ENCODE measurements at places on chromosomes 7 and 10.

DNA sequence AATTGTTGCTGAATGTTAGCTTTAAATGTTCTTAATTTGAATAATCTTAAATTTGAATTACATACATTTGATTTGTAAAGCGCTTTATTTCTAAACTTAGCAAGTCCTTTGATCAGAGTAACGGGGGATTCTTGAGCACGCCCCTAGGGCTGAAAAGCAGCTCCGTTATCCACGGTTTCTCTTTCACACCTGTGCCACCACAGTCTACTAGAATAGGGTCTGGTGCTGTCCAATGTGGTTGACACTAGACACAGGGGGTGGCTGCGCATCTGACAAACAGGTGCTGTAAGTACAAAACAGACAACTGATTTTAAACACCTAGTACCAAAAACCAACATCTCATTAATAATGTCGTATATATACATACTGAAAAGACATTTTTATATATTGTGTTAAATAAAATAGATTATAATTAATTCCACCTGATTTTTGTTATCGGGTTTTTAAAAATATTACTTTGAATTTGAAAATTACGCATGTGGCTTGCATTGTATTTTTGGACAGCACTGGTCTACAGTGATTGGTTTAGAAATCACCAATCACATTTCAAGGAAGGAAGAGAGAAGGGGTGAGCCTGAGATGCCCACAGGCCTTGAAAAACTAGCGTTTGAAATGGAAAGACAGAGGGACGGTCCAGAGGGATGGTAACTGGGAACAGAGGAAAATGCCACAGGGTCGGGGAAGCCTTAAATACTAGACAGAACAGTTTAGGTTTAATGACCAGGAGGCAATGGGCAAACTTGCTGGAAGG lies 7.3 kb downstream of the SEPHS1 start:
- DNase-seq, result no peak

GRCh38 chr7:50798126-50798525 lies 15.4 kb upstream of the GRB10 start:
- no peak for DNase-seq

DNA sequence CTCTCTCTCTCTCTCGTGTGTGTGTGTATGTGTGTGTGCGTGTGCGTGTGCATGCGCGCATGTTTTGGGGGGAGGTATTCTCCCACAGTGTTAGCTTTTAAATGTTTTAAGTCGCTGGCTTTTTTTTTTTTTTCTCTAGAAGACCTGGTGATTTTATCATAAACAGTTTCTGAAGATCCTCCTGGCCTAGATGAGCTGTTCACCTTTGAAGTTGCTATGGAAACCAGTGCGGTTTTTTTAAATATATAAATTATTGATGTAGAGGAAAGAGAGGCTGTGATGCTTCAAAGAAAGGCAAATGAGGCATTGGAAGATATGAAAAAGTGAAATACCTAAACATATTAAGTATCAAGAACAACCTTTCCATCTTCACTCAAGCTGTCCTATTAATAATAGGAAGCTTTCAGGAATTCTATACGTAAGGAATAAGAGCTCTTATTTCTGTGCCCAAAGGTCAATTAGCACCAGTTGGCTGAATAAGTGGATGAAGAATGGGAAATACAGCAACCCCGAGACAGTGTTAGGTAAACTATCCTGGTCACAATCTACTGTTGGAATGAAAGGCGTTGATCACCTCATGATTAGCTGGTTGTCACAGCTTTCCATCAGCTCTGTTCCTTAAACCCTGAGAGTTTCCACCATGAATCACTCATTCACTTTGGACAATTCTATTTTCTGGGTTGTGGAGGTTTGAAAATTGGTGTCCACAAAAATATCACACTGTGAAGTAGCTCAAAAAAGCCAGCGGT lies 66.5 kb upstream of the SLC35G1 start:
- no peak for DNase-seq

GRCh38 chr10:119655566-119656001 lies 4.4 kb downstream of the BAG3 start:
- DNase-seq, result no peak

DNA sequence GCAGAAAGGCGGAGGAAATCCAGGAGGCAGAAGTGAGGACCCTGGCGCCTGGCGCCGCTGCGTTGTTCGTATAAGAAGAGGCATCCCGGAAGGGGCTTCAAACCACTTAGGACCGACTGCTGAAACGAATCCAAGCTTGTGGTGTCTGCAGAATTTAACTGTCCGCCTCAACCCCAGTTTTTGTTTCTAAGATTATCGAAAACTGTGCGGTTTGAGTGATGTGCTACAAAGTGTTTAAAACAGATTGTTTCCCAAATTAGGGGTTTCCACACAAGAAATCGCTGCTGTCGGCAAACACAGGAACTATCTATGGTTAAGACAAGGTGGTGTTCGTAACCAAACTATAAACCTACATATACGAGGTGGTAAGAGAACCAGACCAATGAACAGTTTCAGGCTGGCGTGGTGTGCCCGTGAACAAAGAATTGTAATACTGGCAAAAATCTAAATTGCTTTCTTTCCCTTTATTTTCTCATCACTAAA lies 835 bp upstream of the DGKI start:
- DNase-seq, result no peak

- no peak for DNase-seq
These were observed 4.9 kb upstream of the MEST start for GRCh38 chr7:130486954-130487436.

- no peak for DNase-seq
These were observed 494.0 kb downstream of the KIF20B start for GRCh38 chr10:90195288-90195840.

- DNase-seq, result peak; percentile 3
These were observed 54.7 kb upstream of the AFAP1L2 start for GRCh38 chr10:114458955-114459354.

DNA sequence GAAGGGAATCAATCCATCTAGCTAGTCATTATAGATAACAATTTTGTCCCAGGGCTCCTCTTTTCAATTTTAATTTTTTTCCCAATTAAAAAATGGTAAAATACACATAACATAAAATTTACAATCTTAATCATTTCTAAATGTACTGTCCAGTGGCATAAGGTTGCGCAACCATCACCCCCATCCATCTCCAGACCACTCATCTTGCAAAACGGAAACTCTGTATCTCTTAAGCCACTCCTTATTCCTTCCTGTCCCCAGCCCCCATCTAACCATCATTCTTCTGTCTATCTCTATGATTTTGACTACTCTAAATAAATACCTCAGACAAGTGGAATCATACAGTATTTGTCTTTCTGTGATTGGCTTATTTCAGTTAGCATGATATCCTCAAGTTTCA lies 46.1 kb upstream of the RAB18 start:
- DNase-seq, result no peak

GRCh38 chr7:92527300-92528187 lies 776 bp downstream of the PEX1 start:
- peak; percentile 65 for DNase-seq

DNA sequence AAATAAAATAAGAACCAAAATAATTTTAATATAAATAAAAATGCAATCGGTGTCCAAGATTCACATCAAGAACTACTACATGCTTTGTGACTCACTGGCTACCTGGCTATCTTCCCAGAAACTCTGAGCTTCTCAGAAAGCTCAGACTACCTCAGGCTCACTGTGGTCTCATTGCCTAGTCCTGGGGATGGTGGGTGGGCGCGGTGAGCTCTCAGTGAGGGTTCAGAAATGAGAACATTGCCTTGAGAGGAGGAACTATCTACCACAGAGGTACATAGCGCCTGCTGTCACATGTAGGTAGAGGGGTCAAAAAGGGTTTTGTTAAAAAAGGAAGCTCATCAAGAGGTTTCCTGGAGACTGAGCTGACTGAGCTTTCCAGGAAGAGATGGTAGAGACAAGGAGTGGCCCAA lies 108.0 kb downstream of the WDFY4 start:
- no peak for DNase-seq

DNA sequence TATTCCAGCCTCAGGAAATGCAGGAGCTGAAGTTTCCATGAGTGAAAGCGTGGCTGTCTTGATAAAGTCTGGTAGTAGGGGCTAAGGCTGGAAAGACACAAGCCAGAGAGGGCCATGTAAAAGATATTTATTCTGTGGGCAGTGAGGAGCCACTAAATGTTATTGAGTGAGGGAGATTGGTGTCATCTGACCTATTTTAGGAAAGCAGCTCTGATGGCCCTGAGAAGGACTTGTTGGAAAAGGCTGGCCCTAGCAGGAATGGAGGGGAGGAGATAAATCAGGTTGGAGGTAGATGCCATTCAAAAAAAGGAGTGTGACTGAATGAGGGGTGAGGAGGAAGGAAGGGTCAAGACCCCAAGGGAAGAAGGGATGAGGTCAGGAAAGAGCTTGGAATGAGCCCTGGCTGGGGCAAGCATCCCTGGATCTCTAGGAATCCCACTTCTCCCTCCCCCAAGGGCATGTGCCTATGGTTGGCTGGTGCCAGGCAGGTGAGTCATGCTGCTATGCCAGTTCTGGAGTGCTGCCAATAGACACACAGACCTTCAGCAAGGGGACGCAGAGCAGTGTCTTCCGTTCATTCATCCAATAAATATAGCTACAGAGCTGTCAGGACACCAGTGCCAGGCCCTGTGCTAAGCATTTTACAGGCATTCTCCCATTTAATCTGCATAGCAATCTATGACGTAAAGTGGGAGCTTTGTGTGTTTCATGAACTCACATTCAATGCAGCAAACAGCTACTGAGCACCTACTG lies 2.0 kb downstream of the ANKRD2 start:
- DNase-seq, result peak; percentile 79

DNA sequence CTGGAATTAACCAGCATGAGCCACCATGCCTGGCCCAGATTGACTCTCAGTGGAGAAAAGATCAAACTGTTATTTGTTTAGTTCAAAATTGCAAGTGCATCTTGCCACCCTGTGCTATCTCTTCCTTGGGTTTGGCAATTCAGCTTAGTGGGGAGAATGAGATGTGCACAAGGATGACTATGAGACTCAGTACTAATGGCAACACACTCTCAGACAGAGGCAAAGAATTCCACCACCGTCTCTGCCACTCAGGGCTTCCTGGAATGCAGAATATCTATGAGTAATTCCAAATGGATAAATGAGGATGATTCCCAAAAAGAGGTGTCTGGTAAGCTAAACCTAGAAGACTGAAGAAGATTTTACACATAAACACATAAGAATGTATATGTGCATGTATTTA lies 525.8 kb downstream of the NRG3 start:
- no peak for DNase-seq

GRCh38 chr7:24476227-24476626 lies 97.0 kb upstream of the PALS2 start:
- DNase-seq, result no peak

- DNase-seq, result peak; percentile 36
These were observed 78.3 kb downstream of the SLC25A40 start for GRCh38 chr7:87797798-87798403.

- DNase-seq, result no peak
These were observed 14.1 kb upstream of the CYTH3 start for GRCh38 chr7:6286486-6286885.

GRCh38 chr7:71131256-71132126 lies 453 bp upstream of the GALNT17 start:
- DNase-seq, result peak; percentile 9

GRCh38 chr10:120279196-120279595 lies 177.8 kb upstream of the PLPP4 start:
- no peak for DNase-seq

- no peak for DNase-seq
These were observed 101.2 kb upstream of the TRIM24 start for GRCh38 chr7:138358850-138359341.

DNA sequence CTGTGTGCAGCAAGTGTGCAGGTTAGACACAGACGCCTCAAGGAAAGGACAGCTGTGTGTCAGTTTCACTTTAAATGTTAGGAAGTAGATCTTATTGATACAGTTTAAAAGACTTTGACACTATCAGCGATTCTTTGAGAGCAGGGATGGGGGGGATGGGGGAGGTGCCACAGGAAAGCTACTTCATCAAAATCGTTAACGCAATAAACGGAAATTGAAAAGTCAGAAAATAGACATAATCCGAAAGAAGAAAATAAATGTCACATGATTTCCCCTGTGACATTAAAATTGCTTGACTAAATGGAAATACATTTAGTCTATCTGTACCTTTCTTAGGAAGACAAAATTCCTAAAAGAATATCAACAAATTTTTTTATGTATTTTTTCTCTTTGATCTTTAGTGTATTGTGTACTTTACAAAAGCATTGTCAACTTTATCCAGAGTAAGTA lies 476 bp upstream of the ZNF33B start:
- no peak for DNase-seq

- DNase-seq, result no peak
These were observed 3.2 kb upstream of the VSIR start for GRCh38 chr10:71776481-71776925.

GRCh38 chr7:34338961-34339526 lies 319.0 kb upstream of the NPSR1 start:
- DNase-seq, result no peak

- DNase-seq, result no peak
These were observed 1.5 kb downstream of the ANK3 start for GRCh38 chr10:60388116-60388625.

DNA sequence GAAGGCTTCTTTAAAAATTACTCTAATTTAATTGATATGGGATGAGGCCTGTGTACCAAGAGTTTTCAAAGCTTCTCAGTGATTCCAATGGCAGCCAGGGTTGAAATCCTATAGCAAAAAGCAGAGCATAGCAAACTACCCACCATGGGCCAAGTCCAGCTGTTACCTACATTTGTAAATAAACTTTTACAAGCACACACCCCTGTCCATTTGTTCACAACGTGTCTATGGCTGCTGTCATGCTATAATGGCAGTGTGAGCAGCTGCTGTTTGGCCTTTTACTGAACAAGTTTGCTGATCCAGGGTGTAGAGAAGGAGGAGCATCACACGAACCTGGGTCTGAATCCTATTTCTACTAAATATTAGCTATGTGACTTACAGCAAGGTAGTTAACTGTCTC lies 50.0 kb downstream of the NPY start:
- DNase-seq, result no peak

DNA sequence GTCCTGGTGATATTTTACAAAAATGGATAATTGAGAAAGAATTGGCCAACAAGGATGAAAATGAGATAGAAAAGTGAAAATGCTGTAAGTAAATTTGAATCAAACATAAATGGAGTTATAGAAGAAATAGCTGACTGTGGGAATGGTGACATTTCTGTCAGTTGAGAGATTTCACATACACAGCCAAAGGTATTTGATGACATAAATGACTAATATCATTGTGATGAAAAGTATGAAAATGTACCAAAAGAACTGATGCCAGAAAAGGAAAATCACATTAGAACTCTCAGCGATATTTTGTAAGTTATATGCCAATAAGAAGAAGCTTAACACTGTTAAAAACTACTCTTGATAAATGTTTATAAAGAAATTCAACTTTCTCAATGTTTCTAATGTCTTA lies 54.9 kb downstream of the TFPI2 start:
- no peak for DNase-seq

DNA sequence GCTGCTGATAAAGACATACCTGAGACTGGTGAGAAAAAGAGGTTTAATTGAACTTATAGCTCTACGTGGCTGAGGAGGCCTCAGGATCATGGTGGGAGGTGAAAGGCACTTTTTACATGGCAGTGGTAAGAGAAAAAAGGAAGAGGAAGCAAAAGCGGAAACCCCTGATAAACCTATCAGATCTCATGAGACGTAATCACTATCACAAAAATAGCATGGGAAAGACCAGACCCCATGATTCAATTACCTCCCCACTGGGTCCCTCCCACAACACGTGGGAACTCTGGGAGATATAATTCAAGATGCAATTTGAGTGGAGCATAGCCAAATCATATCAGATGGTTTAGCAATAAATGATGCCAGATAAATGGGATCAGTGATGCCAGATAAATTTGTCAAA lies 892.0 kb upstream of the CELF2 start:
- no peak for DNase-seq

- DNase-seq, result no peak
These were observed 2.2 kb upstream of the FAM20C start for GRCh38 chr7:190196-190595.

- no peak for DNase-seq
These were observed 13.6 kb downstream of the SNX10 start for GRCh38 chr7:26305090-26305868.

Measured in NCI-H2081 (cell line).